ENCODE measurements at places on chromosomes 1 and 21. TPM values are rescaled to one million over a fixed set of nuclear protein-coding genes. Genes with fewer than 3 reads are reported as not detected.
A peak's percentile ranks its signal among the peaks of the same experiment; 100 is the strongest.

- peaks cover 54% of the 10 kb centered on the region for H3K36me3 ChIP-seq
- no peak overlapping the region for H3K4me3 ChIP-seq
- H3K4me1 ChIP-seq = no peaks in the 10 kb centered on the region
- H3K27ac ChIP-seq = no peak overlapping the region
These were observed 2.1 kb upstream of the A3GALT2 start for GRCh38 chr1:33322870-33323585.

GRCh38 chr1:226325178-226325577 lies 16.2 kb upstream of the LIN9 start:
- H3K4me1 ChIP-seq = 0 out of 2 replicates have a peak, but pooled peaks cover 3% of the 10 kb centered on the region
- H3K4me3 ChIP-seq = no peak overlapping the region
- peak; percentile 18 for DNase-seq
- no peaks in the 10 kb centered on the region for H3K27me3 ChIP-seq
- H3K36me3 ChIP-seq = no peaks in the 10 kb centered on the region
- no peak overlapping the region for H3K27ac ChIP-seq

NCMAP gene
- not detected for total RNA-seq

- H3K4me3 ChIP-seq = no peak overlapping the region
- peak; percentile 70 for DNase-seq
- peak overlapping the region; percentile 40 for H3K27ac ChIP-seq
- H3K4me1 ChIP-seq = peaks cover 21% of the 10 kb centered on the region
- no peaks in the 10 kb centered on the region for H3K27me3 ChIP-seq
These were observed 391.6 kb upstream of the VAMP3 start for GRCh38 chr1:7379441-7379971.

LRRC71 gene
- total RNA-seq = not detected

- H3K4me1 ChIP-seq = peaks cover 12% of the 10 kb centered on the region
- no peak overlapping the region for H3K4me3 ChIP-seq
- DNase-seq = no peak
These were observed 30.4 kb downstream of the MAPKAPK2 start for GRCh38 chr1:206715120-206715519.

CD1D gene
- not detected for total RNA-seq

DNA sequence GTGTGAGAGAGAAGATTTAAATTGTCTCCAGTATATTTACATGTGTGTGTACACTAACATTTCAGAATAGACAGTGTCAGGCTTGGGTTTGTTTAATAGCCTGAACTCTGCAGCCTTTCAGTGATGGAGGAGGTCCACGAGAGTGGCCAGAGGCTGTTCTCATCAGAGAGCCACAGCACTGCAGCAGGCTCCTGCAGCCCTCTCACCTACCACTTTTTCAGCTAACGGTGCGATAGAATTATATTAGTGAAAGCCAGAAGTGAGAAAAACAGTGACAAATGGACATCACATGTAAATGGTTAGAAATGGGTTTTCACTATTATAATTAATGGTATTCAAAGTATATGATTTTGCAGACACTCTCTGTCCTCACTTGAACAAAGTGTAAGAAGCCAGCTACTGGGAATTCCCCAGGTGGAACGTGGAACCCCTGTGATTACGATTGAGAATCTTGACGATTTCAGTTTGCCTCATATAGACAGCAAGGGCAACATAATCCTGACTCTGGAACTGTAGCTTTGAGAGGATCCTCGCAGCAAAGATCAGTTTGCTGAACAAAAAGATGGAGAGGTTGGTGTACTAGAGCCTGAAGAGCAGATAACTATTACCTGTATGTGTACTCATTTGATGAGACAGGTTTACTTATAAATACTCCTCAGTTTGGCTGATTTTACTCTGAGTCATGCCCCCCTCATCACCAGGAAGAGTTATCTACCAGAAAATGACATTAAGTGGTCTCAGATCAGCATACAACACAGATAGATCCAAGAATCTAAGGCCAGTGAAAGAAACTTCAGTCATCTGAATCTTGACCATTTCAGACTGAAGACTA lies 31.4 kb downstream of the IFI16 start:
- H3K36me3 ChIP-seq = peaks cover 28% of the 10 kb centered on the region
- no peak overlapping the region for H3K4me3 ChIP-seq
- no peak overlapping the region for H3K27ac ChIP-seq
- H3K4me1 ChIP-seq = no peaks in the 10 kb centered on the region
- DNase-seq = no peak

- no peak overlapping the region for H3K4me3 ChIP-seq
- peak overlapping the region; percentile 68 for H3K27ac ChIP-seq
- no peak for DNase-seq
These were observed 17.2 kb upstream of the POFUT2 start for GRCh38 chr21:45304945-45305344.

- no peaks in the 10 kb centered on the region for H3K4me1 ChIP-seq
- H3K27ac ChIP-seq = no peak overlapping the region
- H3K36me3 ChIP-seq = no peaks in the 10 kb centered on the region
- no peak for DNase-seq
These were observed 154.7 kb downstream of the GRIK3 start for GRCh38 chr1:36879613-36880012.

DNA sequence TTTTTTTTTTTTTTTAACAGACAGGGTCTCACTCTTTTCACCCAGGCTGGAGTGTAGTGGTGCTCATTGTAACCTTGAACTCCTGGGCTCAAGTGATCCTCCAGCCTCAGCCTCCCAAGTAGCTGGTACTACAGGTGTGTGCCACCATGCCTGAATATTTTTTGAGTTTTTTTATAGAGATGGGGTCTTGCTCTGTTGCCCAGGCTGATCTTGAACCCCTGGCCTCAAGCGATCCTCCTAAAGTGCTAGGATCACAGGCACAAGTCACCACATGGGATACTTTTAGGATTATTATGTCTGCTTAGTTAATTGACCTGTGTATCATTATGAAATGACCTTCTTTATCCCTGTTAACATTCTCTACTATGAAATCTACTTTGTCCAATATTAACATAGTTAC lies 38.0 kb downstream of the RASSF5 start:
- H3K36me3 ChIP-seq = no peaks in the 10 kb centered on the region
- H3K4me3 ChIP-seq = no peak overlapping the region
- no peak for DNase-seq
- H3K4me1 ChIP-seq = peaks cover 23% of the 10 kb centered on the region
- H3K27ac ChIP-seq = no peak overlapping the region

DNA sequence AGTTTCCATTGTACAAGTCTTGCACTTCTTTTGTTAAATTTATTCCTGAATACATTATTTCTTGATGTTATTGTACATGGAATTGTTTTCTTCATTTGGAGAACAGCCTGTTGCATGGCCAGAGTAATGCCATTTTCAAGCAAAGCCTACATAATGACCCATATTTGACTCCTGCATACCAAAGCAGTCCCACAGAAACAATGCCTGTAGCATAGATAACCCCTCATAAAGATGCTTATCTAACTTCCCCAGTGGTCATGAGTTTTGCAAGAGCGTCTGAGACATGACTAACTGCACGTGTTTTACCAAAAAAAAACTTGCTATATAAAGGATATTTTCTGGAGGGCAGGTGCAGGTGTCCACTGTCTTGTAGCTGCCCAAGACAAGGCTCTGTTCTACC lies 30.3 kb upstream of the RLF start:
- no peak overlapping the region for H3K4me3 ChIP-seq
- no peaks in the 10 kb centered on the region for H3K4me1 ChIP-seq
- no peaks in the 10 kb centered on the region for H3K36me3 ChIP-seq
- H3K27me3 ChIP-seq = no peaks in the 10 kb centered on the region

DNA sequence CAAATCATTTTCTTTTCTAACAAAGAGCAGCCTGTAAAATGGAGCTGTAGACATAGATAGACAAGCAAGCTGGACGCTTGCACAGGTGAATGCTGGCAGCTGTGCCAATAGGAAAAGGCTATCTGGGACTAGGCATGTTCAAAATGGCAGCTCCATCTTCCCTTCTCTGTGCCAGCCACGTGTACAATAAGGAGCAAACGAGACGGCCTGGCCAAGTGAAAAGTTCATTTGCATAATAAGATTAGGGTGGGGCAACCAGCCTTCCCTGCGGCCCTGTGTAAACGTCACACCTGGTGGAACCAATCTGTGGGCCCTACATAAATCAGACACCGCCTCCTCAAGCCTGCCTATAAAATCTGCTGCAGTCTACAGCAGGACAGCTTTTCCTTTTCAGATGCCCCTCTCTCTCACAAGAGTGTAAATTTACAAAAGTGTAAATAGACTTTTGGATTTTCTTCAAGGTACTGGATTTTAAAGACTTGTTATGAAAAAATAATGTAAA lies 16.6 kb upstream of the EDEM3 start:
- no peaks in the 10 kb centered on the region for H3K27me3 ChIP-seq
- H3K36me3 ChIP-seq = no peaks in the 10 kb centered on the region
- H3K4me1 ChIP-seq = no peaks in the 10 kb centered on the region
- H3K4me3 ChIP-seq = no peak overlapping the region
- H3K27ac ChIP-seq = no peak overlapping the region

- H3K27ac ChIP-seq = no peak within 1 kb of the TSS
- no peaks in the 10 kb centered on the region for H3K4me1 ChIP-seq
- H3K36me3 ChIP-seq = no peaks in the 10 kb centered on the region
- DNase-seq = no peak
- no peaks in the 10 kb centered on the region for H3K27me3 ChIP-seq
These were observed at the start of gene OR6F1 for GRCh38 chr1:247716546-247716945. Gene OR6F1, minus strand, starts transcription at chr1:247716646. Its CDS starts 3,891 bp downstream, at chr1:247712755.

GRCh38 chr1:3056641-3057040 lies 12.4 kb upstream of the PRDM16 start:
- no peaks in the 10 kb centered on the region for H3K36me3 ChIP-seq
- H3K4me3 ChIP-seq = no peak overlapping the region
- H3K27ac ChIP-seq = no peak overlapping the region
- no peaks in the 10 kb centered on the region for H3K4me1 ChIP-seq
- no peak for DNase-seq

DNA sequence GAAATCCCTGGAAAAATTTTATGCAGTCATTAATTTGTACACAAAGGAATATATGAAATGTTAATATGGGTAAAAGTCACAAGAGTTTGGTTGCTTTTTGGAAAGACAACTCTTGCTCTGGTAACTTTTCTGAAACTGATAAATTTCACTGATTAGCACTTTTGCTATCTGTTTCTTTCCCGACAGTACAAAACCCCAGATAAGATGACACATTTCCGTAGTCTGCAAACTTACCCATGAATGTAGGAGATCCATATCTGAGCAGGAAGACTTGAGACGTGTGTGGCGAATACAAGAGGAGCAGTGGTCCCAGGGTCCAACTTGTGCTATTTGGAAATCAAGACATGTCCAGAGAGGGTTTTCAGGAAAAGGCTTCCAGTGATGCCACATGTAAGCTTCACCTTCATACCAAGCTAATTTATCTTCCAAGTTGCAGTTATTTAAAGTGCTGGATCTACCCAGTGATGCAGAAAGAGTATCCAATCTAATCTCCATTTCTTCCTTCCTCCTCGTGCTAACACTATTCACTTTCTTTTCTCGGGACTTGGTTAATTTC lies 35.9 kb upstream of the SAMSN1 start:
- no peaks in the 10 kb centered on the region for H3K36me3 ChIP-seq
- H3K27ac ChIP-seq = no peak overlapping the region
- DNase-seq = no peak
- H3K4me3 ChIP-seq = no peak overlapping the region

DNA sequence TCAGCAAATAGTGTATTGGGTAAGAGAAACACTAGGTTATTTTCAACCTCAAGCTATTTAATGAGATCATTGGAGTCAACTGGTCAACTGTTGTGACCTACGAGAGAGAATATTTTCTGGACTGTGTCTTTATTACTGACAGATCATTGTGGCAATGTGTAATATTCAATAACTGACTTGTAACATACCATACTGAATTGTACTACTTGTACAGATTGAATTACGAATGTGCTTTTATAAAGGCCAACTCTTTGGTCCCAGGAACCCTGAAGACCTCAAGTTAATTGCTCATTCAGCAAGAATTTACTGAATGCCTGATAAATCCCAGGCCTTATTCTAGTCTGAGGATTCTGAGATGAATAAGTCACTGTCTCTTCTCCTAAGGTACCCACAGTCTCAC lies 56.1 kb upstream of the CAMK1G start:
- peak overlapping the region; percentile 92 for H3K27ac ChIP-seq
- no peak overlapping the region for H3K4me3 ChIP-seq
- H3K4me1 ChIP-seq = peaks cover 56% of the 10 kb centered on the region
- H3K27me3 ChIP-seq = no peaks in the 10 kb centered on the region

MTX1 gene
- 31.7 TPM for total RNA-seq

- no peaks in the 10 kb centered on the region for H3K36me3 ChIP-seq
- peak; percentile 6 for DNase-seq
- no peak overlapping the region for H3K27ac ChIP-seq
- H3K4me3 ChIP-seq = no peak overlapping the region
These were observed 44.9 kb downstream of the SEC16B start for GRCh38 chr1:177925006-177925405.

DNA sequence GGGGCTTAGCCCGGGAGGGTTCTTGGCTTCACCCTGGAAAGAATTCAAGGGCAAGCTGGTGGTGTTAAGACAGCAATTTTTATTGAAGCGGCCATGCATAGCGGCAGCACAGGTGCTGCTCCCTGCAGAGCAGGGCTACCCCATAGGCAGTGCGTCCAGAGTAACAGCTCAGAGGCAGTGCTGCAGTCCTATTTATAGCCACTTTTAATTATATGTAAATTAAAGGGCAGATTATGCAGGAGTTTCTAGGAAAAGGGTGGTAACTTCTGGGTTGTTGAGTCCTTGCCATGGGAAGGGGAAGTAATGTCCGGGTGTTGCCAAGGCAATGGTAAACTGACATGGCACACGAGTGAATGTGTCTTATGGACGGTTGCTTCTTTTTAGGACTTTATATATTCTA lies 57.0 kb downstream of the VPS26C start:
- no peak overlapping the region for H3K27ac ChIP-seq
- no peaks in the 10 kb centered on the region for H3K36me3 ChIP-seq
- DNase-seq = no peak
- no peak overlapping the region for H3K4me3 ChIP-seq

DNA sequence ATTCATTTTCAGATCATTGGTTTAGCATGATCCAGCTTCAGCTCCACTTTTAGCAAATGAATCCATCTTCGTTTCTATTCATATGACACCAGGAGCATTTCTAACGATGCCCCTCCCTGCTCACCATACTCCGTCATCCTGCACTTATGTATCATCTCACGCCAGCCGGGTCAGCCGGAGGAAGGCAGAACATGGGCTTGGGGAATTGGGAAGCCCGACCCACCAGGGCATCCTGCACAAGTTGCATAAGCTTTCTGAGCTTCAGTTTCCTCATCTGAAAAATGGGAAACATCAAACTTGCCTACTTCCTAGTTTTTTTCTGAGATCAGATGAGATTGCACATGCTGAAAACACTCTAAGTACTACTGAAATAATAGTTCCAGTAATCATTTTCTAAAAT lies 194.7 kb downstream of the AK5 start:
- no peaks in the 10 kb centered on the region for H3K4me1 ChIP-seq
- no peak overlapping the region for H3K27ac ChIP-seq
- no peak overlapping the region for H3K4me3 ChIP-seq

- DNase-seq = no peak
- no peak overlapping the region for H3K27ac ChIP-seq
- no peak overlapping the region for H3K4me3 ChIP-seq
- no peaks in the 10 kb centered on the region for H3K27me3 ChIP-seq
- H3K4me1 ChIP-seq = no peaks in the 10 kb centered on the region
These were observed 18.4 kb downstream of the ELAVL4 start for GRCh38 chr1:50126927-50127715.
